GM23338 (cell line): ENCODE measurements at places on chromosomes 7 and 10. TPM values are rescaled to one million over a fixed set of nuclear protein-coding genes. Genes with fewer than 3 reads are reported as not detected.

KCNMA1 gene
- total RNA-seq: 8.2 and 8.9 TPM in 2 replicates

IFIT1B gene
- total RNA-seq: not detected in 2 replicates

HPSE2 gene
- total RNA-seq: 0.10 and 0.50 TPM in 2 replicates

SLC13A4 gene
- 1.7 and 2.4 TPM in 2 replicates for total RNA-seq

FKBP6 gene
- total RNA-seq: not detected in 2 replicates

IFIT3 gene
- total RNA-seq: 0.43 and 0.52 TPM in 2 replicates

ELAPOR2 gene
- 27.1 and 42.9 TPM in 2 replicates for total RNA-seq

- H3K4me3 ChIP-seq: no peak overlapping the region
- 0 out of 2 replicates have a peak, but pooled peaks cover 3% of the 10 kb centered on the region for H3K4me1 ChIP-seq
- no peak overlapping the region for H3K27ac ChIP-seq
- H3K36me3 ChIP-seq: no peaks in the 10 kb centered on the region
Measured at GRCh38 chr10:43952760-43953159, 304.1 kb upstream of the ZNF32 start.

DNA sequence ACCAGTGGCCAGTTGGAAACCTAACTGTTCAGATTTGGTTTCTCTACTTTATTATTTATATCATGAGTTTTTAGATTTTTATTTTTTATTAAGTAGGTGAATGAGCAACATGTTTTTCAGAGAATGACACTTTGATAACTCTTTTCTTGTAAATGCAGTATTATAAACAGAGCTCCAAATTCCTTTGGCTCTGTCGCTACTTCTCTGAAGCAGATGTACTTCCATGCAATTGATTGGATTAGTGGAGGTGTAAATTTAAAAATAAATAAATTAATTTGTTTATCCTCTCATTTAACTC, 34.3 kb upstream of the ICA1 start:
- no peaks in the 10 kb centered on the region for H3K27me3 ChIP-seq
- no peak overlapping the region for H3K27ac ChIP-seq
- no peak for DNase-seq
- no peaks in the 10 kb centered on the region; the same call in 1 of the 2 replicates for H3K4me1 ChIP-seq

DNA sequence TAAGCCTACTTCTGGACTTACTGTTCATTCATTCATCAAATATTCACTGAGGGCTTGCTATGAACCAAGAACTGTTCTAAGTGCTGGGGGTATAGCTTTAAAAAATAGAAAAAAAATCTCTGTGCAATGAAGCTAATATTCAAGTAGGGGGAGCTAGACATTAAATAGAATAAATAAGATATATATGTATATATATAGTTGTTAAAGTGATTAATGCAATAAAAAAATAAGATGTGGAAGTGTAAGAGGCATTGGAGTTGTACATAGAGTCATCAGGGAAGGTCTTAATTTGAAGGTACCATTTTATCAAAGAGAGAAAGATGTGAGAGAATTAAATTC, 181.2 kb upstream of the AGR3 start:
- H3K27me3 ChIP-seq: no peaks in the 10 kb centered on the region
- H3K27ac ChIP-seq: no peak overlapping the region
- H3K4me3 ChIP-seq: no peak overlapping the region
- H3K4me1 ChIP-seq: no peaks in the 10 kb centered on the region

DNA sequence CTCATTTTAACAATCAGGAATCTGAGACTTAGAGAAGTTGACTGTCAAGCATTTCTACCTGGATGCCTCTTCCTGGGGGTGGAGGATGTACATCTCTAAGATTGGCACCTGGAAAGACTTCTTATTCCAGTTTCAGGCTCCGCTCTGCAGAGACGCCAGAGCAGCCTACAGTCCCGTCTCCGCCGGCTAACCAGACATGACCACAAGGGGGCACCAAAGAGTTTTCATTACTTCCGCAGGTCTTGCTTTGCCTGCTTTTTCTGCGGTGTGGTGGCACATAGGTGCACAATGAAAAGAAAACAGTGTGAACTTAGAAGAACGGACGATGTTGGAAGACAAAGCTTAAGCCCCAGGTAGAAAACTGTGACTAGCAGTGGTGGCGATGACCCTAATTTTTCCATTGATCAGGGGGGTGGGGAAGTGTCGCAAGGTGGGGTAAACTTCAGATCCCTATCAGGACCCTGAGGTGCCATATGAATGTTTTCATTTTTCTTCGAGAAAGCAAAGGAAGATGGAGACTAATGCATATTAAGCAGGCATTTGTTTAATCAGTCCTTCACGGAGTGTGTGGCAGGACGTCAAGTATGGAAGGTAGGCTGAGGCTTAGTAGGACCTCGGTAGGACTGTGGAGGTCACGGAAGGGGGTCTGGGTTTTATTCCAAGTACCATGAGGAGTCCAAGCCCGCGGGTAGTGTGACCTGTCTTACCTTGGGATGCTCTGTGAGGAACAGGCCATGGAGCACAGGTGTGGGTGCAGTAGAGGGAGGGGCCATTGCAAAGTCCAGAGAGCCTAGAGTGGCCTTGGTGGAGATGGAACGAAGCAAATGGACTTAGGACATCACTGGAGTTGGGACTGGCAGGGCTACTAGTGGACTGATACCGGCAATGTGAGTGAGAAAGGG, 60.1 kb upstream of the SORCS3 start:
- DNase-seq: peak; percentile 91
- H3K27ac ChIP-seq: no peak overlapping the region
- H3K4me3 ChIP-seq: no peak overlapping the region
- no peaks in the 10 kb centered on the region for H3K4me1 ChIP-seq
- no peaks in the 10 kb centered on the region for H3K27me3 ChIP-seq

DNA sequence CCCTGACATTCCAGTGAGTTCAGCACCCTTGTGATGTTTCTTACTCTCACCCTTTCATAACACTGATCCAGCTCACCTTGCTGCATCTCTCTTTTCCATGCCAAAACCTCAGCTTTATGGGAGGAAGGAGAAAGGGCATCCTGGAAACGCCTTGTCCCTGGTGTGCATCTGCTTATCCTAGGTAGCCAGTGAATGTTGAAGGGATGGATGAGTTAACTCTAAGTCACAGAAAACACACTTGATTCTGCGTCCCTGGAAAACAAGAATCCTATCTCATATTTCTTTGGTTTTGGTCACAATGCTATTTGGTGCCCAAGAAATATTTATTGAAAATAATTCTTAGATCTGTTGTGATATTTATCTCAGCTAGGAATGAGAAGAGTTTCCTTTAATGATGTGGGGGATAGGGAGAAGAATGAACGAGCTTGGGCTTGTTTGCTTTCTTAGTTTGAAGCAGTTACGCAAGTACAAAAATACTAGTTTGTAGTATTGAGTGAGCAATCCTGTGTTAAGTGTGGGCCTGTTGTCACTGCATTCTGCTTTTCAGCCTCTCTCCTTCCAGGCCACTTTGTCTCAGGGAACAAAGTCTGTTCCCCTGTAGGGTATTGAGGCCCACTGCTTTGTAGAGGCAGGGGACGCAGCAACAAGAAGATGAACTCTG, 126.5 kb downstream of the ARID5B start:
- no peak for DNase-seq
- no peaks in the 10 kb centered on the region for H3K36me3 ChIP-seq
- H3K27me3 ChIP-seq: no peaks in the 10 kb centered on the region
- H3K4me1 ChIP-seq: no peaks in the 10 kb centered on the region

DNA sequence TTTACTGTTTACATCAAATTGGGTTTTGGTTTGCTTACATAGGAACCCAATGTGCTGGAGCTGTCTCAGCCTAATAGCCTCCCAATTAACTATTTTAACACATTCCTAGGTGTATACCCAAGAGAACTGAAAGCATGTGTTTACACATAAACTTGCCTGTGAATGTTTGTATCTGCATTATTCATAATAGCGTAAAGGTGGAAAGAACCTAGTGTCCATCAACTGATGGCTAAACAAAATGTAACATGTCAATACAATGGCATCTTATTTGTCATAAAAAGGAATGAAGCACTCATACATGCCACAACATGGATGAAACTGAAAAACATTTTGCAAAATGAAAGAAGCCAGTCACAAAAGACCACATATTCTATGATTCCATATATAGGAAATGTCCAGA, 160.6 kb upstream of the EEPD1 start:
- H3K27ac ChIP-seq: no peak overlapping the region
- no peaks in the 10 kb centered on the region for H3K27me3 ChIP-seq
- no peaks in the 10 kb centered on the region for H3K36me3 ChIP-seq
- no peaks in the 10 kb centered on the region for H3K4me1 ChIP-seq
- no peak for DNase-seq

GRCh38 chr7:136133551-136133950, 156.4 kb upstream of the MTPN start:
- H3K27me3 ChIP-seq: no peaks in the 10 kb centered on the region
- peak; percentile 11 for DNase-seq
- H3K27ac ChIP-seq: no peak overlapping the region
- no peaks in the 10 kb centered on the region for H3K36me3 ChIP-seq
- no peak overlapping the region for H3K4me3 ChIP-seq

GRCh38 chr7:167976-168791, 24.2 kb upstream of the FAM20C start:
- H3K36me3 ChIP-seq: no peaks in the 10 kb centered on the region
- no peaks in the 10 kb centered on the region for H3K4me1 ChIP-seq
- no peak overlapping the region for H3K4me3 ChIP-seq

GRCh38 chr10:92238586-92239098, 52.2 kb downstream of the CPEB3 start:
- DNase-seq: peak; percentile 32
- H3K27me3 ChIP-seq: peaks cover 63% of the 10 kb centered on the region
- H3K36me3 ChIP-seq: no peaks in the 10 kb centered on the region
- H3K27ac ChIP-seq: no peak overlapping the region

DNA sequence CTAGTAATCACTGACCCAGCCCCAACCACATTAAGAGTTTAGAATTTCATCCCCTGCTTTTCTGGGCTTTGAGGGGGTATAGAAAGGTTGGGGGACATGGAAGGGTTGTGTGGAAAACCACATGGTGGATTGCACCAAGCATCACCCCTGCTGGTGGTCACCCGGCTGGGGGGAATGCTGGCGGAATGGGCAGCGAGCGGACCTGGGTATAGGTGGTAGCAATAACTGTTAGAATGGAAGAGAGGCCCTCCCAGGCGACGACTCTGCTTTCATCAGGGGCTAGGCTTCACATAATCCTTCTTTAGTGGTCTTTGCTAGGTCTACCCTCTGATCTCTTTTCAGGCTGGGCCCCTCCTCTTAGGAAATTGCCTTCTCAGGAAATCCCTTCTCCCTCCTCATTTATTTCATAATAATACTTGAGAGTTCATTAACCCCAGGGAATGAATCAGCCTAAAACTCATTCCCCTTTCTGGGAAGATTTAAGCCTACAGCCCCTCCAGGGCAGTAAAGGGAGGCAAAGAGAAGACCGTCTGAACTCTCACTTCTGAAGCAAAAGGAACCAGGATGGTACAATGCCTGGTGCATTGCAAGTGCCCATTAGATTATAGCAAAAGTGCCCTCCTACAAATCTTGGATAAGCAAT, 90.7 kb upstream of the LEP start:
- H3K27ac ChIP-seq: no peak overlapping the region
- DNase-seq: no peak
- no peaks in the 10 kb centered on the region for H3K36me3 ChIP-seq
- H3K27me3 ChIP-seq: peaks cover 9% of the 10 kb centered on the region; the same call in 1 of the 2 replicates
- no peak overlapping the region for H3K4me3 ChIP-seq

- no peak overlapping the region for H3K4me3 ChIP-seq
- no peaks in the 10 kb centered on the region for H3K27me3 ChIP-seq
- no peak overlapping the region for H3K27ac ChIP-seq
- no peak for DNase-seq
Measured at GRCh38 chr10:23069019-23069815, 26.2 kb upstream of the MSRB2 start.

- H3K27me3 ChIP-seq: no peaks in the 10 kb centered on the region
- no peak overlapping the region for H3K27ac ChIP-seq
- peaks cover 9% of the 10 kb centered on the region for H3K4me1 ChIP-seq
- H3K36me3 ChIP-seq: no peaks in the 10 kb centered on the region
- peak; percentile 17 for DNase-seq
Measured at GRCh38 chr10:17428351-17429097, 25.9 kb downstream of the ST8SIA6 start.

- no peak overlapping the region for H3K4me3 ChIP-seq
- H3K4me1 ChIP-seq: peaks cover 6% of the 10 kb centered on the region
- no peak overlapping the region for H3K27ac ChIP-seq
- no peaks in the 10 kb centered on the region for H3K27me3 ChIP-seq
- no peak for DNase-seq
Measured at GRCh38 chr7:82376739-82377138, 66.8 kb downstream of the CACNA2D1 start.

DNA sequence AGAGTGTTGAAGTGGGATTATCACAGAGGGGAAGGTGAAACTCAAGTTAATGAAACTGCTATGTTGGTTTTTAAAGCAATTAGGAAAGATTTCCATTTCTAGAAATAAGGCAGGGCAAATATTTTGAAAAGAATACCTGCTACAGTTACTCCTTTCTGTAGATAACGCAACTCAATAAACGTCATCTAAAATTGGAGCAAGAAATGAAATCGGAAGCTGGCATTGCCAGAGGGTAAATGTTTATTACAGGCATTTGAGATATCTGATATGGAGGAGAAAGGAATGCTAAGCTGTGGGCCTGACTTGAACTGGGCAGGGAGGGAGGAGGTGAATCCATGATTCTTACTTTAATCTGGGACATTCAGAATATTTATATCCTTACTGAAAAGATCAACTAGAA, 217.0 kb upstream of the ADARB2 start:
- H3K27me3 ChIP-seq: no peaks in the 10 kb centered on the region
- no peak overlapping the region for H3K27ac ChIP-seq
- DNase-seq: no peak
- no peaks in the 10 kb centered on the region for H3K36me3 ChIP-seq
- H3K4me3 ChIP-seq: no peak overlapping the region

DNA sequence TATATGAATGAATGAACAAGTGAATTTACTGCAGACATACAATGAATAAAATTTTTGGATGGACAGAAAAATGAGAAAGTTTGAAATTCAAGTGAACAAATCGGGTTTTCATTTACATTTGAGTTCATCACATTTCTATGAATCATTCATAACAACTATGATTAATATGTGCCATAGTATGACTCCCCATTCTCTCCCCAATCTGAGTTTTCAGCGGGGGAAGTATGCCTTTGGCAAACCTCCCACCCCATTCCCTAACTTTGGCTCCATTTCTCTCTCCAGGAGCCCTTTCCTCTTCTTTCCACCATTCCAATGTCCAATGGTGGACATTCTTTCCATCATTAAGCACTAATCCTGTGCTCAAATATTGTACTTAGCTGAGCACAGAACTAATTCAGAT, 96.8 kb upstream of the LSM8 start:
- H3K36me3 ChIP-seq: no peaks in the 10 kb centered on the region
- no peak overlapping the region for H3K27ac ChIP-seq
- DNase-seq: no peak

- no peaks in the 10 kb centered on the region for H3K36me3 ChIP-seq
- H3K27me3 ChIP-seq: no peaks in the 10 kb centered on the region
- H3K4me1 ChIP-seq: peaks cover 6% of the 10 kb centered on the region; the same call in 1 of the 2 replicates
- H3K4me3 ChIP-seq: no peak overlapping the region
- no peak overlapping the region for H3K27ac ChIP-seq
Measured at GRCh38 chr7:71627651-71628050, 495.7 kb downstream of the GALNT17 start.
